ENCODE measurements at places on chromosomes 5 and 9. TPM values are rescaled to one million over a fixed set of nuclear protein-coding genes. Genes with fewer than 3 reads are reported as not detected.

The LRRC70 gene
- 3.6 TPM for total RNA-seq

The FLT4 gene
- total RNA-seq, result 10.8 TPM

The ST6GALNAC4 gene
- 45.0 TPM for total RNA-seq

The INSL4 gene
- total RNA-seq, result not detected

The SHISAL2B gene
- total RNA-seq, result not detected

The TEX53 gene
- not detected for total RNA-seq

The MYOT gene
- total RNA-seq, result 16.3 TPM

The ANKRD18B gene
- not detected for total RNA-seq
